ENCODE measurements at places on chromosomes 5 and 9. TPM values are rescaled to one million over a fixed set of nuclear protein-coding genes. Genes with fewer than 3 reads are reported as not detected.

Gene RMI1
- 26.8 TPM for polyA plus RNA-seq

- DNase-seq = no peak
Measured at GRCh38 chr5:56328753-56329560, 95.8 kb upstream of the ANKRD55 start.

DNA sequence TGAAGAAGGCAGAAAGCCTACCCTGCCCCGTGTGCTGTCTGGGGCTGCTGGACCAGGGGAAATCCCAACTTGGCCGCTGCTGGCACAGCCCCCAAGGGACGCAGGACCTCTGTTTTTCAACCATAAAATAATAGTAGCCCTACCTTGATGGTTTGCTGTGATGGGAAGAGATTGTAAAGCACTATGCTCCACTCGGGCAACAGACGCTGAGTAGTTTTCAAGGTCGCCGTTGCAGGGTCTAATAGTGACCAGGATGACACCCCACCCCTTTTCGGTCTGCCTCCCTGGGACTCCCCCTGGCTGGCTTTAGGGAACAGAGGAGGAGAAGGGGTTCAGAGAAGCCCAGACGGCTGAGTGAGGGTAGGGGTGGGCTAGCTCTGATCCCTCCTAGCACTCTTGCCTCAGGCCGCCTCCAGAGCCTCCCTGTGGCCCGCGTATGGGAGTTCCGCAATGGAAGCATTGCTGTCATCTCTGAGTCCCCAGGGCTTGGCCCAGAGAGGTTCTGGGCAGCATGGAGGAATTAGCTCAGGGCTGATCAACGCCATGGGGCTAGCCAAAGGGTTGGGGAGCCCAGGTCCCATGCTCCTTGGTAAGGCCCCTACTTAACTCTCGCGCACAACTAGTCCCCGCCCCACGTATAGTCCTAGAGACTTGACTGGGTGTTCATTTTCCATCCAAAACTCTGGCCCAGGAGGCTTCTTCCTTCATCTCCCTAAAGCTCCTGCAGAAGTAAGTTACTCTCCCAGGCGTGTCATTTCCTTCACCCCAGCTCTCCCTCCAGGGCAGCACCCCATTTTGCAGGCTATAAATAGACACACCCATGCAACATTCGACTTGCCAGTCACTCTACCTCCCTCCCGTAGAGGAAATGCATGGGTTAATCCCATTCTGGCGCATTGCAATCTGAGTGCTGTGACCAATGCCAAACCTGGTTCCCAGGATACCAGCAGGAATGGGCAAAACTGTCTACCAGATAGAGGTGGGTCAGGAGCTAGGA is 1.1 kb upstream of the IRF1 start:
- no peak for DNase-seq

GRCh38 chr5:73950441-73950873 is 324.5 kb downstream of the ARHGEF28 start:
- DNase-seq = no peak

DNA sequence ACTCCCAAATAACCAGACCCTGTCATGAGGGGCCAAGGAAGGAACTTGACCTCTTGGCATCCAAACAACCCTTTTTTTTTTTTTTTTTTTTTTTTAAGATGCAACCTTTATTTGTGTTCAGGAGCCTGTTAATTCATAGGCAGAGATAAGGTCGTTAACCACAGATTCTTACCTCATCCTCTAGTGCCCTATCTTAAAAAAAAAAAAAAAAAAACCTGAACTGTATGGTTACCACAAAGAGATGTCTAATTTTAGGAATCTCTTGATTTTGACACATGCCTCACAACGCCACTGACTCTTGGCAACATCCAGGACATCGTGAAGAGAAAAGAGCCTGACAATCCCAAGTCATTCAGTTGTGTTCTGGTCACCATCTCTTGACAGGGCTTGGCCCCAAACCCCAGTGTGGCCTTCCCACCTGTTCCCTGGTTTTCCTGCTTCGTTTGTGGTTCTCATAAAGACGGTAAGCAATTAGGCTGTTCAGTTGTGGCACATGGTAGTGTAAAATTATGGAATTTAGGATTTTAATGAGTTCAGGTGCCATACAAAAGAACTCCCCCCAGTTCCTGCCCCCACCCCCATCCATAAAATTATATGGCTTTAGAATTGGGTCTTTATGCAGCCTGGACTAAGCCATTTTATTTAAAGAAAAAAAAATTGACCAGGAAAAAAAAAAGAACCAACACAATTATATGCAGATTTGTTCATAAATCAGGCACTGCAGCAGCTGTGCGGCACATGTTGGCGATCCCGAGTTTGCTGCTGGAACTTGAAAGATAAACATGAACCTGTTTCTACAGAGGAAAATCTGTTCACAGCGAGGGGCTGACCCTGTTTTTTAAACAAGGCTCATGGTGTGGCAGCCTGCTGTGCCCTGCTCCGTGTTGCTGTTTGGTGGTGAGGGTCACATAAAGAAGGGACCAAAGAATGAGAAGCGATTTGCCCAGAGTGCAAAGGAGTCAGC is 267.8 kb upstream of the CLINT1 start:
- no peak for DNase-seq

Measured in left kidney (tissue), 8 donors.